ENCODE measurements at places on chromosomes 7 and 10.

DNA sequence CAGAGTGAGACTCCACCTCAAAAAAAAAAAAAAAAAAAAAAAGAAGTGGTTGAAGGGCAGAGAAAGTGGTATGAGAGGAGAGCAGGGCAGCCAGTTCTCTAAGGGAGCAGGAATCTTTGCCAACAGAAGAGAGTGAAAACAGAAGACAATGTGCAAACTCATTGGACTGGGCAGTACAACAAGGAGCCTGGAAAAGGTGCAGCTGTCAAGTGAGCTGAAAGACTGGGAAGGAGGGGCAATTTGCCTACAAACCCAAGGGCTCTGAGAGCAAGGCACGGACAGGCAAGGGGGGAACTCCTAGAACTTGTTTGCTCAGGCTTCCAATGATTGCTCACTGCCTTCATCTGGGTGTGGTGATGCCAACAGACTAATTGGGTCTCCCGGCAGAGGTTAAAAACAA, 9.5 kb downstream of the ACTR1A start:
- H3K27ac ChIP-seq = no peak overlapping the region
- peaks cover 33% of the 10 kb centered on the region for H3K4me1 ChIP-seq
- H3K4me3 ChIP-seq = no peak overlapping the region

DNA sequence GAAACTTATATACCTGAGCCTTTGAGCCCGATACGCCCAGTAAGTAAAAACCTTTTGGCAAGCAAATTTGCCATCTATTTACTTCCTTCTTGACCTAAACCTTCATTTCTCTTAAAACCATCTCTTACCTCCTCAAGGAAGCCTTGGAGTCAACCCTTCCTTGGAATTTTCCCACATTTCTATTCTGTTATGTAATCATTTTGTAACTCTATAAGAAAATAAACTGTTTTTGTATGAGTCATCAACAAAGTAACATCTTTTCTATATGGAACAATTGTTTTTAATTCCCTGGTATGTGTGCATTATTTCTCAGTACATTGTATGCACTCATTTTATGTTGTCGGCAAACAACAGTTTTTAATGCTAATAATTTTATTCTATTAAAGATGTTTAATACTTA, 162.0 kb downstream of the TEX36 start:
- no peak overlapping the region for H3K4me3 ChIP-seq
- ATAC-seq = no peak
- no peaks in the 10 kb centered on the region for H3K36me3 ChIP-seq
- H3K4me1 ChIP-seq = peaks cover 6% of the 10 kb centered on the region

DNA sequence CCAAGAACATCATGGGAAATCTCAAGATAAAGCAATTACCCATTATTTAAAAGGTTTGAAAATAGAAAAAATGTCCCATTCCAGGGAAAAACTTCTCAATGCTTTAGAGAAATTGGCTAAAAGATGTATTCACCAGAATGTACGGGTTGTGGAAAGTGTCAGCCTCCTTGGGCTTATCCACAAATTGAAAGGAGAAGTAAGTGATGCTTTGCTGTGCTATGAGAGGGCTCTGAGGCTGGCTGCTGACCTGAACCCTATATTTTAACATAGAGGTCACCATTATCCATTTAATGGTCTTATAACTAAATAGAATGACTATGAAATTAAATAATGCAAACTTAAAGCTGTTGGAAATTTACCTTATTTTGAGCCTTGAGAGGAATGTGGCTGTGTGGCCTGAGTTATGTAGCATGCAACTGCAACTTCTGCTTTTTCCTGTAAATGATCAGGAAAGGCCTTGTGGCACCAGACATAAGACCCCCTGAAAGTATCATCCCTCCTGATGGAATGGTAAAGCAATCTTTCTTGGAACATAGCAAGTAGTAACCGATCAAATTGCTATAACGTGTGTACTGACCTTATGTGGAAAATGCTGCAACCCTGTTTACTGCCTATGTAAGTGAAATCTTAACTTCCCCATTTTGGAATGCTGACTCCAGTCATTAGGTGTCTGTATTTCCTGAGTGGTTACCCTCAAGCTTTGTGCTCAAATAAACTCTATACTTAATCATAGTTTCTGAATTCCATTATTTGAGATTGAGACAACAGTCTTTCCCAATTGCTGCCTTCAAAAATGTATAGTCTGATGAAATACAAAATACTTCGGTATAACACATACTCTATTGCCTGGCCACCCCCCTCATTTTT, 6.9 kb downstream of the IFIT1B start:
- H3K36me3 ChIP-seq = no peaks in the 10 kb centered on the region
- H3K27me3 ChIP-seq = no peaks in the 10 kb centered on the region
- H3K27ac ChIP-seq = peak overlapping the region; percentile 42
- H3K4me1 ChIP-seq = peaks cover 22% of the 10 kb centered on the region
- peak; percentile 77 for ATAC-seq

DNA sequence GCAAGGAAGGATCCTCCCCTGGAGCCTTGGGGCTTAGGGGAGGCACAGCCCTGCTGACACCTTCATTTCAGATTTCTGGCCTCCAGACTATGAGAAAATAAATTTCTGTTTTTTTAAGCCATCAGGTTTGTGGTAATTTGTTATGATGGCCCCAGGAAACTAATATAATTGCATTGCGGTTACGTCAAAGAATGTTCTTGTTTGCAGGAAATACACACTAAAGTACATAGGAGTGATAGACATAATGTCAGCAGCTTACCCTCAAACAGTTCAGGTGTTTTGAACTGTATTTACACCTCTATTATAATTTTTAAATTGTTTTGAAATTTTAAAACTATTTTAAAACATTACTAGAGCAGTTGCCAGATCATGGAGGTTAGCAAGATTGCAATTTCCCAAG, 12.6 kb upstream of the FHIP2A start:
- no peak overlapping the region for H3K4me3 ChIP-seq
- ATAC-seq = no peak
- no peaks in the 10 kb centered on the region for H3K36me3 ChIP-seq
- H3K27ac ChIP-seq = no peak overlapping the region
- H3K27me3 ChIP-seq = no peaks in the 10 kb centered on the region

DNA sequence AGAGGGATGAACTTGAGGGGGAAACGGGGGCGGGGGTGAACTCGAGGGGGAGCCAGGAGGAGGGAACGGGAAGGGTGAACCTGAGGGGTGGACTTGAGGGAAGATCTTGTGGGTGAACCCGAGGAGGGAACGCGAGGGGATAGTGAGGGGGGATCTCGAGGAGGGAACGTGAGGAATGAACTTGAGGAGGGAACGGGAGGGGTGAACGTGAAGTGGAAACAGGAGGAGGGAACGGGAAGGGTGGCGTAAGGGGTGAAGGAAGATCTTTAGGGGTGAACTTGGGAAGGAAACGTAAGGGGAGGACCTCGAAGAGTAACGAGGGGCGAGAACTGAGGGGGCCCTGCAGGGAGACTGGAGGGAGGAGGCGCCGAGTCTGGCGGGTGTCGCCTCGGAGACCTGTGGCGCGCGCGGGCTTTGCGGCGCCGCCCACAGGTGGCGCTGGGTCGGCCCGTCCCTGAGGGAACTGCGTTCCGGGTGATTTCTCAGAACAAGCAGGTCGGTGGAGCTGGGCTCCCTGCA, 651 bp downstream of the MYO3A start:
- H3K27ac ChIP-seq = no peak overlapping the region
- peaks cover 9% of the 10 kb centered on the region for H3K4me1 ChIP-seq
- peak overlapping the region; percentile 71 for H3K4me3 ChIP-seq
- H3K27me3 ChIP-seq = peaks cover 26% of the 10 kb centered on the region
- no peaks in the 10 kb centered on the region for H3K36me3 ChIP-seq
- no peak for ATAC-seq

DNA sequence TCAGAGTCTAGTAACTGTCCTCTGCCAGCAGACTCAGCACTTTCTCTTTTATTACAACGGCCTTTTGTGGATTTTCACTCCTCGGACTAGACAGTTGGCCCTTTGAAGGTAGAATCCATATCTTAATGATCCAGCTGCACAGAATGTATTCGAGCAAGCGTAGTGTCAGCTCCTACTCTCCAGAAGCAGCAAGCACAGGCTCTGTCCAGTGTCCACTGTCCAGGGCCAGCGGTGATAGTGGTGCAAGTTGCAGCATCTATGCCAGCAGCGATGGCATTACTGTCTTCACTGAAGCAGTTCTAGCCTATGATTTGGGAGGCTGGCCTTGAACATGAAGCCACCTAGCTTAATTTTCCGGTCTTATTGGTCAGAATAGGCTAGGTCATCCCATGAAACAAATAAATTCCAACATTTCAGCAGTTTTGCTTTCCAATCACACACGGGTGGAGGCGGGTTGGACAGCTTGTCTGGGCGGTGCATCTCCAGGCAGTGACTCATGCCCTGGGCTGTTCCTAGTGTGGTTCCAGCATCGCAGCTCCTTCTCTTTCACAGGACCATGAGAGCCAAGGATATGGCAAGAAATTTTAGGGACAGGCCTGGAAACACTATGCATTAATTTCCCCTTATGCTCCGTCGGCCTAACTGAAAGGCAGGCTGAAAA, 108.6 kb upstream of the KCNMA1 start:
- H3K27ac ChIP-seq = no peak overlapping the region
- H3K36me3 ChIP-seq = peaks cover 11% of the 10 kb centered on the region
- ATAC-seq = no peak
- peaks cover 73% of the 10 kb centered on the region for H3K27me3 ChIP-seq
- H3K4me3 ChIP-seq = no peak overlapping the region
- H3K4me1 ChIP-seq = no peaks in the 10 kb centered on the region

GRCh38 chr7:12884033-12884432, 196.6 kb downstream of the ARL4A start:
- peaks cover 9% of the 10 kb centered on the region for H3K27me3 ChIP-seq
- no peak for ATAC-seq
- no peaks in the 10 kb centered on the region for H3K36me3 ChIP-seq
- H3K27ac ChIP-seq = no peak overlapping the region

Measured in stimulated activated memory B cell treated with anti-CD40 and anti-IgM and Interleukin-4, amounts not matched to agents 10 μg/mL and 1 μg/mL and 100 μg/mL, for 72 hours (primary cell).